ENCODE measurements at places on chromosomes 1 and 21.
A peak's percentile ranks its signal among the peaks of the same experiment; 100 is the strongest.

DNA sequence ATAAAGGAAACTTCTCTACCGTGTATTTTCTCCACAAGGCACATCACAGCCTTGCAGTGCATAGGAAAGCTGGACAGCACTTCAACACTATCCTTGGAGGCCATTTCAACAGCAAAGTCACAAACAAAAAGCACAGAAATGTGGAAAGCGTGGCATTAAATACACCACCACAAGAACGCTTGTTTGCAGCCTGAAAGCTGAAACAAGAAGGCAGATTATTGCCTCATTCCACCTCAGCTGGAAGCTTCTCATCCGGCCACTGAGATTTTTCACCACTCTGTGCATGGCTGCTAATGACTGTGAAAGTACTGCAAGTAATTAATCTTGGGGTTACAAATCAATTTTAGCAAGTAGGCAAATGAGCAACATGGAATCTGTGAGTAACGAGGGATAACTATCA lies 50.9 kb upstream of the GALNT2 start:
- no peak for DNase-seq

- DNase-seq = no peak
Measured at GRCh38 chr1:66695116-66695515, 57.1 kb upstream of the DYNLT5 start.

GRCh38 chr1:160411271-160412027 lies 11.1 kb downstream of the VANGL2 start:
- no peak for DNase-seq

- DNase-seq = peak; percentile 27
Measured at GRCh38 chr1:214349781-214350180, 68.8 kb downstream of the SMYD2 start.

GRCh38 chr1:178066908-178067614 lies 26.8 kb upstream of the RASAL2 start:
- no peak for DNase-seq

DNA sequence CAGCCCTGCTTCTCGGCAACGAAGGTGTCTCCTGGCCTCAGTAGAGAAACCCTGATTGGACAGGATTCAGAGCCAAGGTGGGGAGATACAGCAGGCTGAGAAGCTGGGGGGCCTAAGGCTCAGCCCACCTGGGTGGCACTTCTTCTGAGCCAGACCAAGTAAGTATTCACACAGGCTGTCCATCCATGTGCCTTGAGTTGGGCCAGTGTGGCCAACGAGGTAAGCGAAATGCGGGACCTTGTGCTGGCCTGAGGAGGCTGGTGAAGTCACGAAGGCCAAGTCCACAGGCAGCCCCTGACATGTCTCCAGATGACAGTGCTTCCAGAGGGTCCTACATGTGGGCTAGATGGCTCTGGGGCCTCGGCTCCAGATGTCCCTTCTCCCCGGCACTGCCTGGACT lies 91.4 kb downstream of the ITPKB start:
- DNase-seq = no peak

DNA sequence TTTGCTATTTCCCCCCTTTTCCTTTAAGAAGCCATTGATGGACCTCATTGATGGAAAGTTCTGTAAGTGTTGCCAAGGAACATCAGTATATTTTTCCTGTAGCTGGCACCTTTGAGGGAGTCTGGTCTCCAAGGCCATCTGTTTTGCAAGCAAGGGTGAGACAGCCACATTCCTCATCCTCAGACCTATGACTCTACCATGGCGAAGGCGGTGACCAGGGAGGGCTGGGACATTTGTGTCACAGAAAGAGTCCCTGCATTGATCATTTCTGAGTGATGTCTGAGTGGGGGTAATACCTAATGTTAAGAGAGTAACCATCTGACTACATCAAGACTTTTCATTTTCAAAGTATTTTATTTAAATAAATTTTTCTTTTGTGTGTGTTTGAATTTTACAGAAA lies 35.4 kb downstream of the KIAA0040 start:
- DNase-seq = no peak

GRCh38 chr1:207647671-207648333 lies 2.9 kb downstream of the CR1L start:
- no peak for DNase-seq

- DNase-seq = no peak
Measured at GRCh38 chr1:94651076-94651475, 109.5 kb upstream of the F3 start.

DNA sequence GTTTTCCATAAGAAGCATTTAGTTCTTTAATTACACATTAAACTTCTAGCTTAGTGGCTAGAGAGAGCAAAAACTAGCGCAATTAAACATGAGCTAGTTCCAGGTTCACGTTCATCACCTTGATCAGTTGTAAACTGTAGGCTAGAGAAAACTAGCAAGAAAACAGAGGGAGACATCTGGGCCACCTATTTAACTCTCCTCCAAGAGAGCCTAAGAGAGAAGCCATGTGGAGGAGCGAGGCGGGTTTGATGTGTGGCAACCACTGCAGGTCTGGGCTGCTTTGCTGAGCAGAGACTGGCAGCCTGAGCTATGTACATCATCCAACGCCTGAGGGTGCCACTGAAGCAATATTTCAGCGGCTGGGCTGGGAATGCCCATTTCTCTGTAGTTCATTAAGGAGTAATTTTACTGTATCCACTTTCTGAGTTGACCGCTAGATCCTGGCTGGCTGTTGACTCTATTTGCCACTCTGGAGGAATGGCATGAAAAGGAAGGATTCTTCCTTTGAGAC lies 252.9 kb downstream of the DYRK1A start:
- peak; percentile 28 for DNase-seq

- DNase-seq = peak; percentile 7
Measured at GRCh38 chr1:208757846-208758245, 513.7 kb upstream of the PLXNA2 start.

DNA sequence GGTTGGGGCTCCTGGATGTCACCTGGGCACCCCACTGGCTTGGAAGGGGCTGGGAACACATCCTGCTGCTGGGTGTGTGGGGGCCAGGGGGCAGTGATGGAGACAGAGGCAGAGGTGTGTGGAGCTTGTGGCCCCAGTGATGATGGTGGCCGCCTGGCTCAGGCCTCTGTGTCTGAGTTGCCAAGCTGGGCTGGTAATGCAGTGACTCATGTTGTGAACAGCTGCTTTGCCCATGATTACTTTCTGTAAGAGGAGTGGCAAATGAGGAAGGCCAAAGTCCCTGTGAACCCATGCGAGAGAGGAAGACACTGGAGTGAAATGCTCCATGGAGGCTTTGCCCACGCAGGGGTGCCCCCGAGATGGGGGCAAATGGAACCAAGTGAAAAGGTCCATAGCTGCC lies 86.8 kb downstream of the KCNJ6 start:
- DNase-seq = peak; percentile 93

DNA sequence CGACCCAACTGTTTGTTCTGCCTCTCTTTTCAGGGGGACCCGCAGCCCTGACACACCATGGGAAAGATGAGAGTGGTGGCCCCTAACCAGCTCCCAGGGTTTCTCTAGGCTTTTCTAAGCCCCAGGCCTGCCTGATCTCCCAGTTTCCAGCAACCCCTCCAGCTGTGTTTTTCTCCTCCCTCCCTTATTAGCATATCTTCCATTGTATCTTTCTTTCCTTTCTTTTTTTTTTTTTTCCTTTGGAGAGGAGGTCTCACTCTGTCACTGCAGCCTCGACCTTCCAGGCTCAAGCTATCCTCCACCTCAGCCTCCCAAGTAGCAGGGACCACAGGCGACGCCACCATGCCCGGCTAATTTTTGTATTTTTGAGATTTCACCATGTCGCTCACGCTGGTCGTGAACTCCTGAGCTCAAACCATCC lies 1.8 kb upstream of the CERS2 start:
- no peak for DNase-seq

GRCh38 chr21:18443701-18444100 lies 40.1 kb upstream of the TMPRSS15 start:
- no peak for DNase-seq

- DNase-seq = peak; percentile 69
Measured at GRCh38 chr1:229253151-229253974, 17.5 kb upstream of the RAB4A start.

GRCh38 chr1:201434266-201434665 lies 12.7 kb upstream of the TNNI1 start:
- DNase-seq = no peak

DNA sequence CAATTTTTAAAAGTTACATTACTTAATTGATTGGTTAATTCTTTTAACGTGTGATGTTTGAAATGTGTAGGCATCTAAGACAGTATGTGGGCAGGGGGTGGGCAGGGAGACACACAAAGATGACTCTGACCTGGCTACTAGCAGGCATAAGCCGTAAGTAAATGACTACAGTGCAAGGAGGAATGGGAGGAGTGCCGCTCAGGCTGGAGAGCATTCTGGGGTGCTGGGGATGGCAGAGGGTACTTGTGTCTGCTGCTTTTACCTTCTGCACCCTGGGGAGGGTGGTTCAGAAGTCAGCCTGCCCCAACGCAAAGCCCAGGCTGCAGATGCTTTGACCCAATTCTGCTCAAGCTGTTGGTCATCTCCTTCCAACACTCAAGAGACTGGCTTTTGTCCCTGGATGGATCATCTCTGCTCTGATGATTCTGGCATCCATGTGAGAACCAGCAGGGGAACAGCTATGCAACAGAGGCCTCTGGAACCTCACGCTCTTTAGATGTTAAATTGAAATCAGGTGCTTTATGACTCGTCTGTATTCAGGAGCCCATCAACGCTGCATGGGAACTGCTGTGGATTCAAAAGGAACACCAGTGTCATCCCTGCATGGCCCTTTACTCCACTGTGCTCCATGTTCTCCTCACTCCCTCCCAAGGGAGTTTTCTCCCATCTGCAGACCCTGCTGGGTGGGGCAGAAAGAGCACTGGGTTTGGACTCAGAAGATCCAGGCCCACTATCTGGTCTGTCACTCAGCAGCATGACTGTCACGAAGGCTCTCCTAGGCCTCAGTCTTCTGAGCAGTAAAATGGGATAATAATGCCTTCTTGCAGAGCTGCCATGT lies 78.8 kb downstream of the FAM78B start:
- no peak for DNase-seq

- DNase-seq = peak; percentile 3
Measured at GRCh38 chr1:64543831-64544230, 73.9 kb downstream of the CACHD1 start.

- no peak for DNase-seq
Measured at GRCh38 chr1:245378745-245379144, 224.0 kb downstream of the KIF26B start.

DNA sequence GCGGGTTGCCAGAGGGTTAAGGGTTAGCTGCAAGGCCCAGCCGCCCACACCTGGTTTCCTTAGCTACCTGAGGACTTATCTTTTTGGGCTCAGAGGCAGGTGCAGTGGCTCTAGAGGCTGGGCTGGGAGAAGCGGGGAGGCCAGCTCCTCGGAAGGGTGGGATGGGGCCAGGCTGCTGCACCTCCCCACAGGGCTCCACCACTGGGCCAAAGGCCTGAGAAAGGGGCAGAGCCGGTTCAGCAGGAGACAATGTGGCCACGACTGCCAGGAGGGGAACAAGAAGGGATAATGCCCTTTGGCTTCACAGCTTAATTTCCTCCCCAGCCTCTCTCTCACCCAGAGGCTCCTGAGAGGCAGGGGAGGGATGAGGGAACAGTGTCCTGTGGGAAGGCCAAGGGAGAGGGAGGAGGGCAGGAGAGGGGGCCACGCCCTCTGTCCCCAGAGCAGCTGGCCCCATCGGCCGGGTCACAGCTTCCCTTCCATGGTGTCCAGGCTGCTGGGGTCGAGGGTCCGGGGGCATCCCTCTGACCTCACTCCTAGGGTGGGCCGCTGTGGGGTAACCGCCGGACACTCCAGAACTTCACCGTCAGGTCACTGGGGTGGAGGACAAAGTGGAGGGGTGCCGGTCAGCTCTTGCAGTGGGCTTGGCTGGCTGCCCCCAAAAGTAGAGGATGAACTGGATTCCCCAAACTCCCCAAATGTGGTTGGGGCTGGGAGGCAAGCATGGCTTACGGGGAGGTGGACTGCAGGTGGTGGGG lies 50.4 kb downstream of the KIF21B start:
- no peak for DNase-seq

DNA sequence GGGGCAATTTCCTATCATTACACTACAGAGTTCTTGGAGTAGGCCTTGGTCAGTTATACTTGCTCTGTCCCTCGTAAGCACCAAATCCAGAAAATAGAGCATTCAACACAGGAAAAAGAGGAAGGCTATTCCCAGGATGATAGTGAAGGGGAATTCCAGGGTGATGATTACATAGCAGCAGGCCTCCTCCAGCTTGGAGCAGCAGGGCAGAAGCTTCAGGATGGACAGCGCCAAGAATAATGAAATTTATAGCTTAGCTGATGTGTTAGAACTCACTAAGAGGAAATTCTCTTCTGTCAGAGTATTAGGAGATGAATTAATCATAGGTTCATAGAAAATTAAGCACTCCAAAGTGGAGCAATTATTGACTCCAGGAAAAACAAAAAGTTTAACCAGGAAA lies 10.8 kb upstream of the SMAP2 start:
- peak; percentile 24 for DNase-seq

- DNase-seq = no peak
Measured at GRCh38 chr1:46526691-46527291, 24.7 kb downstream of the KNCN start.

DNA sequence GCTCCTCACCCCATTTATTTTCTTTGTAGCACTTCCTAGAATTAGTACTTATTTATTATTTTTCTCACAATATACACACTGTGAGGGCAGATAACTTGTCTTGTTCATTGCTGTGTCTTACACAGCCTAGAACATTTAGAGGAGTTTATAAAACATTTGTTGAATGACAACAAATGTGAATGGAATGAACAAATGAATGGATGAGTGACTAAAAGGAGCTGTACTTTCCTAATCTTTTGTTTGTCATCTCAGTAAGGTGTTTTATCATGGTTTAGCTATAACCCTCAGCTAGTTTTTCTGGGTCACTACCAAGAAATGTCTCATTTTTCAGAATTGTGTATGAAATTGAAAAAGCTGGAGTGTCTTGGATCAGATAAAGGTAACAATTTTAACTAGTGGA lies 239.3 kb upstream of the KCNK2 start:
- peak; percentile 56 for DNase-seq

- no peak for DNase-seq
Measured at GRCh38 chr1:86487811-86488141, 19.0 kb downstream of the CLCA1 start.

- DNase-seq = peak; percentile 18
Measured at GRCh38 chr1:21896652-21897532, 40.2 kb downstream of the HSPG2 start.

GRCh38 chr21:39097335-39097861 lies 85.9 kb downstream of the PSMG1 start:
- DNase-seq = no peak

DNA sequence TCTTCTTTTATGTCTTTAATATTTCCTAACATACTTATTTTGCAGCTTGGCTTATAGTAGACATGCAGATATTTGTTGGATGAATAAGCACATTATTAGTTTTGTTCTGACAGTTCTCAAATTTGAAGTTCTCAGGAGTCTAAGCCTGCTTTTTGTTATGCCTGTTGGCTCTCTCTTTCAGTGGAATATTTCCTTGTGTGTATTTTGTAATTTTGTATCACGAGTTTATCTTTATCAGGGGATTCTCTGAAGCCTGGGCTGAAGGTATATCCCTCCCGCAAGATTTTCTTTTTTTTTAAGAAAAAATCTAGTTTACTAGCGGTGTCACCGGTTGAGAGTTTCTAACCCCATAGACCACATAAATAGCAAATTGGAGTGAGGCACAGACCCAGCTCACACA lies 105.9 kb downstream of the RGL1 start:
- DNase-seq = no peak

Measured in M059J (cell line).